ENCODE measurements at places on chromosomes 4 and X. TPM values are rescaled to one million over a fixed set of nuclear protein-coding genes. Genes with fewer than 3 reads are reported as not detected.

The FDCSP gene
- total RNA-seq, result not detected

DNA sequence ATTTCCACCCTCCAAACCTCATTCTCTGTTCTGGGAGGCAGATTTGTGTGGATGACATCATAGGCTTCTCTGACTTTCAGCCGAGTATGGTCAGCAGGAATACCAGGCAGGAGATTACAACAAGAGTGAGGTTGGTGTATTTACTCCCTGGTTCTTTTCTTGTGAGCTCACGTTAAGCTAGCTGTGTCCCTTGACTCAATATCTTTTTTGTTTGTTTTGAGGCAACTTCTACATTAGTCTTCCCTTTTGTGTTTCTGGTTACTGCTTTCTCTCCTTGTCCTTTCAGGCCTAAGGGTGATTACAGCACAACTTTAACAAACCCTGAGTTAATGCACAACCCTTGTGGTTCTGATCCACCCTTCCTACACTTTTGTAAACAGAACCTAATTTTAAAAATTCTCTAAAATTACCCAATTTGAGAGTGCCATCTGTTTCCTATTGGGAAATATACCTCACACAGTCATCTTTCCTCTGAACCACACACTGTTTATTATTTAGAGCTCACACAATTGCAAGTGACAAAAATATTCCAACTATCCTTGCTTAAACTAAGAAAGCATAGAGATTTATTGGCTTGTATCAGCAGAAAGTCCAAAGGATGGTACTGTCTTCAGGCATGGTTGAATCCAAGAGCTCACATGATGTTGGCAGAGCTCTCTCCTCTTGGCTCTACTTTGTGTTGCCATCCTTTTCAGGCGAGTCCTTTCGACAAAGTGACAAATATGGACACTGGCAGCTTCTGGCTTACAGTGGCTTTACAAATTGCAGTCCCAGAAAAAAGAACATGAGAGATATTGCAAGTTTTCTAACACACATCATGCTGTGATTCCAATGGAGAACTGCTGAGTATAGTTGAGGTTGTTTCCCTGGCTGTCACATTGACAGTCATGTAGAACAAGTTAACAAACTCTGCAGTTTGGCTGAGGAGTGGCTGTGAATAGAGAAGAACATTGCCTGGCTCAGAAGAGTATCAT, 150.5 kb upstream of the DDIT4L start:
- DNase-seq, result no peak

The EVC gene
- total RNA-seq, result 58.6 TPM

DNA sequence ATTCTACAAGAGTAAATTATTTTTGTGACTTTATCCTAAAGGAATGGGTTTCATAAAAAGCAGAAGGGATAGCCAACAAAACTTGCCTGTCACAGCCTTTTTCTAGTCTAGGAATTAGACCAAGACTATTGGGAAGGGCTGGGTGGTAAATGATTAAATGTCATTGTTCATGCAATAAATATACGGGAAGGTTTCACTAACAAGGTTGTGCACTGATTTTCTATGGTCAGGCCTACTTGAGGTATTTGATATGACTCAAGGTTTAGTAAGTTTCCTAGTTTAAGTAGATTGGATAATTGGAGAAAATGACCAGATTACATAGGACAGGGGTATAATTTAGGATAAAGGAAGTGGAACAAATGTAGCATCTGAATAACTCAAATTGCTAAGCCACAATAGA, 249.1 kb upstream of the BMP3 start:
- no peak for DNase-seq

- no peak for DNase-seq
Measured at GRCh38 chr4:182547435-182547834, 304.2 kb downstream of the TENM3 start.

The PTCHD1 gene
- 0.19 TPM for total RNA-seq

The DCAF4L1 gene
- not detected for total RNA-seq

GRCh38 chr4:91330555-91331137, 973.1 kb upstream of the GRID2 start:
- no peak for DNase-seq

DNA sequence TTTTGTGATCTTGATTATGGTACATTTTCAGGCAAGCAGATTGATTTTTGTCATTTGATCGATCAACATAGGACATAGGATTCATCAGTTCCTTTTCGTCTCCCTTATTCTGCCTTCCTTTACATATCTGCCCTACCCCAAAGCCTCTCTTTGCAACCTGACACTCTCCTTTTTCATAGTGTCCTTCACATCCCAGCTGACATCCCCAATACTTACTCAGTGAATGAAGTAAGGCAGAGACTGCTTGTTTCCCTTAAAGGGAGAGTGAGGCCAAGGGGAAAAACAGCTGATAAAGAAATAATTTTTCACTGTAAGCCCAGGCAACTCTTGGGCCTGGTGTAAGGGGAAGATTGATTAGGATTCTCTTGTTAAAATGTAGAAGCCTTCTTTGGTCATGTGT, 69.8 kb downstream of the GBA3 start:
- no peak for DNase-seq

DNA sequence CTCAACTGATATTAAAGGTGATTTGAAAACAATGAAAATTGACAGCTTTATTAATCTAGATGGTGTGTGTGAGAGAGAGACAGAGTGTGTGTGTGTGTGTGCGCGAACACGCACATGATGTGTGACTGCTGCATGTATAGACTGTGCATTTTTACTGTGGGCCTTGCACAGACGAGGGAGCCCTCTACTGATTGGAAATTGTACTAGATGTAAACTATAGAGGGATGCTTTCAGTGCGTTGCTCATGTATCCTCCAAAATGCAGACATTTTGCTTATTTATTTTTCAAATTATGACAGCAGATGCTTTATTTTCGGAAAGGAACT, 168.4 kb upstream of the GK2 start:
- peak; percentile 5 for DNase-seq

- no peak for DNase-seq
Measured at GRCh38 chr4:101784957-101785356, 5.6 kb upstream of the BANK1 start.

GRCh38 chr4:38976308-38976707, 55.9 kb downstream of the TMEM156 start:
- DNase-seq, result no peak

The CTAG1A gene
- not detected for total RNA-seq

GRCh38 chr4:1309261-1310010, 19.7 kb downstream of the MAEA start:
- DNase-seq, result no peak

The SOWAHD gene
- total RNA-seq, result not detected

The SOWAHB gene
- total RNA-seq, result not detected

GRCh38 chrX:108000751-108001150, 18.6 kb upstream of the TEX13B start:
- DNase-seq, result no peak
